ENCODE measurements at places on chromosomes 7 and 10.
A peak's percentile ranks its signal among the peaks of the same experiment; 100 is the strongest.

DNA sequence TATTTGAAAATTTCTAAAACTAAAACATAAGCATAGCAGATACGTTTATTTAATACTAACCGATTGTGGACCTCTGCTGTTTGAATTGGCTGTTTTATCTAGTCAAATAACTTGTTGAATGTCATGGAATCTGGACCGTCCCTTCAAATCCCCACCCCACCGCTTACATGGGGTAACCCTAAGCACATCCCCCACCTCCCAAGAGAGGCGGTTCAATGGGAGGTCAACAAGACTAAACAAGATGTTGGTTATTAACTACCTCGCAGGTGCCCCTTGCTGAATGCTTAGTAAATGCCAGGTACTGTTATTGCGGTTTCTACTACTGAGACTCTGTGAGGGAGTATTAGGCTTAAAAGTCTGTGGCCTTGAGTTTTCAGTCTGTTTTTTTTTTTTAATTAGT, 70.9 kb downstream of the DAGLB start:
- H3K4me3 ChIP-seq, result no peak overlapping the region
- H3K27me3 ChIP-seq, result no peaks in the 10 kb centered on the region
- no peaks in the 10 kb centered on the region for H3K36me3 ChIP-seq
- H3K4me1 ChIP-seq, result peaks cover 60% of the 10 kb centered on the region
- no peak overlapping the region for H3K27ac ChIP-seq

DNA sequence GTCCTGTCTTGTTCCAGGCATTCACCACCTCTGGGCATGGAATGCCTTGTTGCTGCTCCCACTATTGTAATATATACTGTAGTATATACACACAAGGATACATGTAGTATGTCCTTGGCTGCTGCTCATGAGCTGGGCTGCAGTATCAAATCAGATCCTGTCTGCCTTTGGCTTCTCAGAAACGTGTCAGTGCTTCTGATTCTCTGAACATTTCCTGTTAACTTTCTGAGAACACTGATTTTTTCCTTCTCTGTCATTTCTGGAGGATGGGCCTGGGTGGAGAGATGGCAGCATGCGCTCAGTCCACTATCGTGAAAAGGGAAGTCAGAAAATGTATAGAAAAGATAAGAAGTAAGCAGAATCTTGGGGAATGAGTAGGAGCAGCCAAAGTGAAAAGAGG, 12.2 kb downstream of the SFTPA2 start:
- no peak for DNase-seq
- H3K27me3 ChIP-seq, result no peaks in the 10 kb centered on the region
- no peak overlapping the region for H3K27ac ChIP-seq
- peaks cover 14% of the 10 kb centered on the region for H3K4me1 ChIP-seq
- H3K4me3 ChIP-seq, result no peak overlapping the region
- no peaks in the 10 kb centered on the region for H3K36me3 ChIP-seq

- DNase-seq, result no peak
- H3K36me3 ChIP-seq, result peaks cover 27% of the 10 kb centered on the region
- H3K27ac ChIP-seq, result no peak overlapping the region
- no peaks in the 10 kb centered on the region for H3K4me1 ChIP-seq
- H3K27me3 ChIP-seq, result no peaks in the 10 kb centered on the region
- H3K4me3 ChIP-seq, result no peak overlapping the region
These were observed 13.3 kb downstream of the DHTKD1 start for GRCh38 chr10:12081879-12082557.

GRCh38 chr10:113788604-113789083, 37.2 kb downstream of the PLEKHS1 start:
- H3K27ac ChIP-seq, result no peak overlapping the region
- H3K27me3 ChIP-seq, result no peaks in the 10 kb centered on the region
- DNase-seq, result no peak
- H3K4me3 ChIP-seq, result no peak overlapping the region
- H3K36me3 ChIP-seq, result no peaks in the 10 kb centered on the region

- H3K36me3 ChIP-seq, result no peaks in the 10 kb centered on the region
- peak overlapping the region; percentile 42 for H3K27ac ChIP-seq
- peak overlapping the region; percentile 3 for H3K4me3 ChIP-seq
These were observed 201.0 kb upstream of the ADARB2 start for GRCh38 chr10:1938317-1938716.

DNA sequence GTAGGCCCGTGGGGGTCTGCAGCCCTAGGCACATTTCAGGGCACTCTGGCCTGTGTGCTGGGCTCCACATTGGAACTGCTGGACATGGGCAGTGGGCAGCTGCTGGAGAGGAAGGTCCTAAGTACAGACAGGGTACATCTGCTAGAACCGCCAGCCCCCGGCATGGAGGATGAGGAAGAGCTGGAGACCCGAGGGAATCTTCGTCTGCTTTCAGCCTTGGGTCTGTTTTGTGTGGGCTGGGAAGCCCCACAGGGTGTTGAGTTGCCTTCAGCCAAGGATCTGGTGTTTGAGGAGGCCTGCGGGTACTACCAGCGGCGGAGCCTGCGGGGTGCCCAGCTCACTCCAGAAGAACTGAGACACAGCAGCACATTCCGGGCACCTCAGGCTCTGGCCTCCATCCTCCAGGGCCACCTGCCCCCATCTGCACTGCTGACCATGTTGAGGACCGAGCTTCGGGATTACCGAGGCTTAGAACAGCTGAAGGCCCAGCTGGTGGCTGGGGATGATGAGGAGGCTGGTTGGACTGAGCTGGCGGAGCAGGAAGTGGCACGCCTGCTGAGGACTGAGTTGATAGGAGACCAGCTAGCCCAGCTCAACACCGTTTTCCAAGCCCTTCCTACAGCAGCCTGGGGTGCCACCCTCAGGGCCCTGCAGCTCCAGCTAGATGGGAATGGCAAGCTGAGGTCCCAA, 1.4 kb downstream of the HPS6 start:
- H3K4me3 ChIP-seq, result peak overlapping the region; percentile 60
- H3K36me3 ChIP-seq, result peaks cover 19% of the 10 kb centered on the region
- H3K27ac ChIP-seq, result peak overlapping the region; percentile 60
- no peak for DNase-seq

DNA sequence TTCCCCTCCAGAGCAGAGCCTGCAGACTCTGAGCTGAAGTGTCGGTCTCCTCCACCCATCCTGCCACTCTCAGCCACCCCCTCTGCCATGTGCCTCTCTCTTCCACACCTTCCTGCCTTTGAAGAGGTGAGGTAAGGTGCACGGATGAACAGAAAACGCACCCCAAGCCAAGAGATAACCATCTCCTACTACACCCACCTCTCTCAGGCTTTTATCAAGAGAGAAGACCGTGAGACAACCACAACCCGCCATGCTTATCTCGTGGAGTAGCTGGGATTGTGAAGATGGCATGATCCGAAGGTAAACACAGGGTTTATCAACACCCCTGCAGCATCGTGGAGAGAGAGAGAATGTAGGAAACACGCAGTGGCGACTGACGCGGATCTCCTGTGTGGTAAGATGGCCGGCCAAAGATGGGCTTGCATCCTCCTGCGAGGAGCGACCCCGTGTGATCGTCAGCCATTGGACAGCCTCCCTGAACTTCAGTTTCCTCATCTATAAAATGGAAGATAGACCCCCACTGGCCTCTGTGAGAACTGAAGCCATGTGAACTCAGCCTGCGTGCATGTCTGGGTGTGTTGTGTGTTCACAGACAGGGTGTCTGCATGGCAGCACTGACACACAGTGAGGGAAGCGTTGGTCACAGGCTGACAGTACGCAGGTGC, 219.0 kb downstream of the DIP2C start:
- peaks cover 37% of the 10 kb centered on the region for H3K4me1 ChIP-seq
- H3K27ac ChIP-seq, result peak overlapping the region; percentile 40
- no peaks in the 10 kb centered on the region for H3K36me3 ChIP-seq
- H3K4me3 ChIP-seq, result peak overlapping the region; percentile 35
- H3K27me3 ChIP-seq, result no peaks in the 10 kb centered on the region

- no peaks in the 10 kb centered on the region for H3K4me1 ChIP-seq
- H3K27ac ChIP-seq, result no peak overlapping the region
- DNase-seq, result no peak
- no peak overlapping the region for H3K4me3 ChIP-seq
- H3K36me3 ChIP-seq, result no peaks in the 10 kb centered on the region
These were observed 34.3 kb downstream of the LRRC18 start for GRCh38 chr10:48905311-48905710.

DNA sequence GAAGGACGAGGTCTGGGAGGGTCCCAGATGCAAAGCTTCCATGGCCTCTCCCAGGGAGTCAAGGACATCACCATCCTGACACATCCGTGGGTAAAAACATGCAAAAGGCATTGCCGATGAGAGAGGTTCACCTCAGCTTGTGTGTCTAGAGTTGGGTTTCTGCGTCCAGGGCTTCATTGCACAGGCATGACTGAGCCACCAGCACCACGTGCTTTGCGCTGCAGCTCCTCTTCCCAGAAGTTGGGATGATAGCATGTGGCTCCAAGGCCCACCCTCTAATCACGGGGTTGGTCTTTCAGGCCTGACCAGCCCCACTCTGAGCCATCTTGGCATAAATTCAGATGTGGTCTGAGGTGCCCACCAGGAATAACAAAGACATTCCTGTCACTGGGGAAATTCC, 7.1 kb upstream of the RASGEF1A start:
- H3K4me3 ChIP-seq, result no peak overlapping the region
- no peaks in the 10 kb centered on the region for H3K4me1 ChIP-seq
- no peak overlapping the region for H3K27ac ChIP-seq

GRCh38 chr7:36129048-36129534, 24.0 kb upstream of the EEPD1 start:
- no peaks in the 10 kb centered on the region for H3K27me3 ChIP-seq
- H3K27ac ChIP-seq, result no peak overlapping the region
- peaks cover 17% of the 10 kb centered on the region for H3K4me1 ChIP-seq
- no peaks in the 10 kb centered on the region for H3K36me3 ChIP-seq

Data from CD4-positive, alpha-beta T cell (primary cell).